Neural progenitor cell (in vitro differentiated cells): ENCODE measurements at places on chromosomes 7 and 10.

- DNase-seq: no peak
Measured at GRCh38 chr10:114726820-114727271, 68.8 kb upstream of the ABLIM1 start.

DNA sequence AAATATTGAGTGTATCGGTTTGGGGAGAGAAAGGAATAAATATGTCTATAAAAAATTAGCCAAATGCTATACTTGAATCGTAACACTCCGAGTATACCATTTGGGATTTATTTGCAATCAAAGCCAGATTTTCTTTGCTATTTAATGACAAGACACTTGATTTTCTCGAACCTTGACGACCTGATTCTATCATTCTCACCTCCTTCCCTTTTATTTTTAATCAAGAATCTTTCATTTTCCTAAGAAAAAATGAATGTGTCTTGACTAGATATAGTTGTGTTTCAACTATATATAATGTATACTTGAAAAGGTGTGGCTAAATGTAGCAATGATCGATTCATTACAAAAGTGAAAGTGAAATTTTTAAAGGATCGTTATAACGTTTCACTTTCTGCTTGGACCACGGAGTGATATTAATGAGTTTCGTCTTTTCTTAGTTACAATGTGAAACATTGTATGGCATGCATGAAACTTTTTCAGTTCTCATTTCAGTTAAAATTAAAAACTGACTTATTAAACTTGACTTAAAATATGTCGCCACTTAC is 562 bp downstream of the NUB1 start:
- no peak for DNase-seq

DNA sequence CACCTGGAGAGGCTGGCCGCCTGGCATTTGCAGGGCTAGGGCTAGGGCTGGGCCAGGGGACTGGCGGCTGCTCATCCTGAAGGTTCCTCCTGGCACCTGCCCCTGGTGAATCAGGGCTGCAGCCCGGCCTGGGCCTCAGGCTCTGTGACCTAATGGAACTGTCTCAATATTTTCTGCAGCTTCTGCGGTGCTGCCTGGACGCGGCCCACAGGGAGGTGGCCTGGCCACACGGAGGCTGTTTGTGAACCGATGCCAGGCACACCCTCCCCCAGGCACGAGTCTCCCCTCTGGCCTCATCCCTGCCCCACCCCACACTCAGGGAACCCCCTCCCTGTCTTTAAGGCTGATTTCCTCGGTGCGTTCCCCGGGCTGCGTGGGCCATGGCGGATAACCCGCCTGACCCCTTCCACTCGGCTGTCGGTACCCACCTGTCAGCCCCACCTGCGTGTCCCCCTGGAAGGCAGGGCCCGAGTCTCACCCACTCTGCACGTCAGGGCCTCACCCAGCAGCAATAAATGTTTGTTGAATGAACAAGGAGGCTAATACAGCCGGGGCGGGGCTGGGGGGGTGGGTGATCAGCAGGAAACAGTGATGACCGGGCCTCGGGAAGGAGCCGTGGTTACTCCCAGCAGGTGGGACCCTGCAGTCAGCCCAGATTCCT is 54.5 kb upstream of the DNAJB6 start:
- DNase-seq: no peak

GRCh38 chr10:78571286-78571685 is 497.5 kb upstream of the ZMIZ1 start:
- DNase-seq: no peak

DNA sequence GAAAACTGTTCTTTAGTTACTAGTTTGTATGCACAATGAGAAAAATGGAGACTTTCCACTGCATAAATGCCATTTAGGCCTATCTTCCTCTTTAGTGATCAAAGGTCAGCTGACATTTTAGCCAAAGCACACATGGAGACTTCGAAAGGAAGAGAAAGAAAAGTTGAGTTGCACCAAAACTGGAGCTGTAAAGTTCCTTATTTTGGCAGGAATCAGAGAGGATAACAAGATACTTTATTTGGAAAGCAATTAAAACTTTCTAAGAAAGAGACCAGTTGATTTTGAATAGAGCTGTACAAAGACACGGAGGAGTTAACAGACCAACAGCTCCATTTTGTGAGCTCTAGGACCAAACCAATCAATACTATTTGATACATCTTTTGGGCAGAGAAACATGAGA is 14.2 kb downstream of the ENTPD7 start:
- DNase-seq: no peak
